ENCODE measurements at places on chromosomes 1 and 21.

GRCh38 chr21:32826329-32827167, 55.0 kb upstream of the PAXBP1 start:
- no peak for DNase-seq

DNA sequence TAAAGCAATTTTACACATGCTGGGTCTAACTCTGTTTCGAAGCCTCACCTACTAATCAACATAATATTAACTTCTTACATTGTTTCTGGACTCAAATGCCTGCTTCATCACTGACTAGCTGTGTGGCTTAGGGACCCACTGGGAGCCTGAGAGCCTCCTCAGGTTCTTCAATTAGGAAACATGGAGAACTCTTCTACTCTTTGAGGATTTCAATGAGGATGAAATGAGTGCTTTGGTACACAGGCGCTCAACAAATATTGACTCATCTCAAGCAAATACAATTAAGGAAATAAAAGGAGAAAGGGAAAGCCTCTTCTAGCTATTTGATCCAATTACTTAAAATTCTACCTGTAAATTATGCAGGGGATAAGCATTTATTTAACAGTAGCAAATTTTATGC, 84.4 kb upstream of the JAK1 start:
- no peak for DNase-seq

- DNase-seq = peak; percentile 64
Observed at GRCh38 chr1:208595745-208596144, 351.6 kb upstream of the PLXNA2 start.

DNA sequence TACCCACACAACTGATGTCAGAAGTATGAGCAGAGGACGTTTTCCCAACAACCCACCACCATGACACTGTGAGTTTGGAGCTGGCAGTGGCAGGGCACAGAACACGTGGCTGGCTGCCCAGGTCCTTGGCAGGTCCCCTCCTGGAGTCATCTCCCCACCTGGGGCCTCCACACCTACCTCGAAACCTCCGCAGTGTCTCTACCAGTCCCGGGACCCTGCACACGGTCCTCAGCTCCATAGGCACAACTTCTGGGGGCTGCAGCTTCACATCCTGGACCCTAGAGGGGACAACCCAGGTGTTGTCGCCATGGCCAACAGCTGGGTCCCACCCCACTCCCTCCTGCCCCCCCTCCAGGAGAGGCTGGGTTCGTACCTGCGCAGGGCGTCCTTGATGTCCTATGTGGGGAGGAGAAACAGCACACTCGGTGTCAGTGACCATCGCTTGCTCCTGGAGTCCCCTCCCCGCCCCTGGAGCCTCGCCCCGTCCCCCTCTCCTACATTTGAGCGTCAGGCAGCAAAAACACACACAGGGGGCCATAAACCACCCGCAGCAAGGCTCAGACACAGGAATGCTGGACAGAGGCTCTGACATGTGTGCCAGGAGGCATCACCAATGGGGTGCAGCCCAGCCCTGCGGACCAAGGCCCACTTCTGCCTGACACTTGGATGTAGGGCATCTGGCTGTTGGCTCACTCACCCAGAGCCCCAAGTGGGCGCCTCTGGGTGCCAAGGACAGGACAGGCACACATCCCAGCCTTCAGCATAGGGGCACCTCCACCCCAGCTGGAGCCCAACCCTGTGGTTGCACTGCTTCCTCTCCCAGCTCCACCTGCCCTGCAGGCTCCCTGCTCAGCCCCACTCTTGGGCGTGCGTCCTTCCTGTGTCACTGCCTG, 9.6 kb downstream of the TRIM11 start:
- DNase-seq = no peak

DNA sequence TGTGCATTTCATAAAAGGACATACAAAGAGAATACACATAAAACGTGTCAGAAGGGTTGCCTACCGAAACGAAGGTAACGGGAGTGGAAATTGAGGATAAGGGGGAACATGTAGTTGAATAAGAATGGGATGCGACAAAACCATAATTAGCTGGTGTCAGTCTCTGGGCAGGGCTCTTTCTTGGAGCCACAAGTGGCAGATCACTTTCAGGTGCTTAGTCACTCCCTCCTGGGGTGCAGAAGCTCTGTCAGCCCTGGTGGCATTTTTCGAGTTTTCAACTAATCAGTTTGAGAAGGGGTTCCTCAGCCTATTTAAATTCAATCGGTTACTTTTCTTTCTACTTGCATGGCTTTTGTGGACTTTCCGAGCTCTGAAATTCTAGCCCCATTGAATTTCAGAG, 133.9 kb upstream of the IGSF21 start:
- DNase-seq = no peak

GRCh38 chr1:87155648-87156047, 173.0 kb upstream of the LMO4 start:
- DNase-seq = no peak

- no peak for DNase-seq
Observed at GRCh38 chr21:38126666-38127303, 130.0 kb upstream of the KCNJ15 start.

DNA sequence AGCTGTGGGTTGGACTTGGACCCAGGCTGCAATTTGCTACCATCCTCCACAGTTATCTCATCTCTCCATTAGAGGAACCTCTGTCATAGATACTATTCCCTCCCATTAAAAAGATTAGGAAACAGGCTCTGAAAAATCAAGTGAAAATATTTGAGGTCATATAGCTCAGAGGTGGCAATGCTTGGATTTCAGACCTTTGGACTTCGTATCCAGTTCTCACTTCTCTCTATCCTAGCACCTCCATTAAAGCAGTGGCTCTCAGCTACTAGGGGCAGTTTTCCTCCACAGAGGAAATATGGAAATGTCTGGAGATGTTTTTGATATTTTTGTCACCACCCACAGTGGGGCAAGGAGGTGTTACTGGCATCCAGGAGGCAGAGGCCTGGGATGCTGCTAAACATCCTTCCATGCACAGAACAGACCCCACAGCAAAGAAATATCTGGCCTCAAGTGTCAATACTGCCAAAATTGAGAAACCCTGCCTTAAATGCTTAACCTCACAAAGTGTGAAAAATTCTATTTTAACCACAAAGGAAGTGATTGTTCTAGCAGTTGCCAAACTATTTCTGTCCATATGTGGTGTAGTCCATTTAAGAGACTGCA, 54.1 kb downstream of the C8A start:
- peak; percentile 83 for DNase-seq

- DNase-seq = no peak
Observed at GRCh38 chr1:31064111-31064717, 1.3 kb downstream of the PUM1 start.

GRCh38 chr1:16109571-16109970, 36.1 kb upstream of the FAM131C start:
- no peak for DNase-seq

DNA sequence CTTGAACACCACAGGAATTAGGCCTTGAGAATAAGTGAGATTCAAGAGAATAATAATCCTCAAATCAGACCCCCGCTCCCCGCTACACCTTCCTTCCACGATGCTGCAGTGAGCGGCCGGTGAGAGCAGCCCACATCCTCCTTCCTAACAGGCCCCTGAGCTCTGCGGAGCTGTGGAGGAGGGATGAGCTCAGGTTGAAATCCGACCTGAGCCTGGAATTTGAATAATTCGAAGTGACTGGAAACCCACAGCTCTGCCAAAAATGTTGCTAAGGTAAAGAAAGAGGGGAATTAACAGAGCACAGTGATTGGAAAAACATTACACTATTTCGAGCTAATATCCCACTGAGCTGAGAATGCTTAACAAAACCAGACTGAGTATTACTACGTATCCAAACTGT, 90.0 kb downstream of the URB2 start:
- DNase-seq = no peak

DNA sequence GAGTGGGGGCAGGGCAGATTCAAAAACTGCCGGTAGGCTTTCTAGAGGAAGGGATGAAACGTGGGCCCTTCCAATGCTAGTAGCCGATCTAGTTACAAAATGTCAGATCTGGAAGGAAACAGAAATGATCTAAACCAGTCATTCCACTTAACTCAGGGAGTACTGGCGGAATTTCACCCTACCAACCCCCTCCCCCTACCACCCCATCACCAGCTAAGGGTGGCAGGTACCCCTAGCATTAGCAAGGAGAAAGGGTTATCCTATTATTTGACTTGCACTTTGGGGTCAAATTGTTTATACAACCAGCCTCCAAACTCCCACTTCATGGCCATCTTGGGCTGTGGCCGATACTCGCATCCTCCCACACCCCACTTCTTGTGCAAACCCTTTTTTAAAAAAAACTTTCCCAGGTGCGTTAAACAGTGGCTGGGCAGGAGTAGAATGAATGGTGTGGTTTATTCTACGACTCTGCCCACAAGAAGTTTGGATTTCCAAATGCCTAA, 644 bp upstream of the MRPL24 start:
- DNase-seq = no peak

DNA sequence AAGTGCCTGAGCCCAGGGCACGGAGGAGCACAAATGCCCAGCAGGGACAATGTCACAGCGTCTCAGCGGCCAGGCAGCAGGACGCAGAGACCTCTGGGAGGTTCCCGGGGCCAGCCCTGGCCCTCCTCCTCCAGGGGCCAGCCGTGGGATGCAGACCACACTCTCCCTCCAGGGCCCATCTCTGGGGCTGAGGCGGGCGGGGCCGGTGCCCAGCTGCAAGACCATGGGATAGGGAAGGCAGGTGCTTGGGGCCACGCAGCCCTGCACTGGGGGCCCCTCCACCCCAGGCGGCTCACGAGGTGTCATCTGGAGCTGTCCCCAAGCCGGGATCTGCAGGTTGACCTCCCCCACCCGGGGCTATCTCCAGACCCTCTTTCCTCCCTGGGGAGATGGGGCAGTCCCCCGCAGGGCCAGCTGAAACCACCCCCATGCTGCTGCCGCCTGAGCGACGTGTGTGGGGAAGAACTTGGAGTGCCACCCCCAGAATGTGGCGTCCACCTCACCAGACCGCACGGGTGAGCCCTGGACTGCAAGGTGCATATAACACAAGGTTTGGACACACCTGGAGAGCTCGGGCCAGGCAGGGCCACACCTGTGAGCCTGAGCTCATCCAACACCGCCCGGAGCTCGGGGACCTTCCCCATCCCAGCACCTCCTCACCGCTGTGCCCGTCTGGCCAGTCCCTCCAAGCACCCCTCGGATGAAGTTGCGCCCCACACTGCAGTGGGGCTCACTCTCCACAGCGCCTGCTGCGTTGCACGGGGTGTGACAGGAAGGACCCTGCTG, 4.1 kb upstream of the TTLL10 start:
- no peak for DNase-seq

All from fibroblast of skin of left biceps (primary cell).